Neural progenitor cell (in vitro differentiated cells): ENCODE measurements at places on chromosomes 2 and 18. TPM values are rescaled to one million over a fixed set of nuclear protein-coding genes. Genes with fewer than 3 reads are reported as not detected.

KIF1A gene
- 29.9 and 41.1 TPM in 2 replicates for total RNA-seq

MEP1B gene
- not detected in 2 replicates for total RNA-seq

FAM237A gene
- not detected in 2 replicates for total RNA-seq

SETBP1 gene
- total RNA-seq: 12.0 and 14.4 TPM in 2 replicates

GATA6 gene
- total RNA-seq: 0.26 and 0.28 TPM in 2 replicates

CAPN13 gene
- total RNA-seq: 0.25 TPM in 1 of 2 replicates, not detected in the other

DCDC2C gene
- not detected in 2 replicates for total RNA-seq

ALPI gene
- total RNA-seq: not detected in 2 replicates

COL4A3 gene
- not detected in 2 replicates for total RNA-seq

CNGA3 gene
- total RNA-seq: not detected in 2 replicates

PJVK gene
- 3.0 and 4.4 TPM in 2 replicates for total RNA-seq

GRHL1 gene
- 4.7 and 5.8 TPM in 2 replicates for total RNA-seq

GULP1 gene
- 96.6 and 154 TPM in 2 replicates for total RNA-seq

ERICH2 gene
- total RNA-seq: 0.43 and 2.7 TPM in 2 replicates

ZAP70 gene
- total RNA-seq: 0.37 TPM in 1 of 2 replicates, not detected in the other

FTCDNL1 gene
- 0.31 and 2.7 TPM in 2 replicates for total RNA-seq
